ENCODE measurements at places on chromosomes 6 and 20.

DNA sequence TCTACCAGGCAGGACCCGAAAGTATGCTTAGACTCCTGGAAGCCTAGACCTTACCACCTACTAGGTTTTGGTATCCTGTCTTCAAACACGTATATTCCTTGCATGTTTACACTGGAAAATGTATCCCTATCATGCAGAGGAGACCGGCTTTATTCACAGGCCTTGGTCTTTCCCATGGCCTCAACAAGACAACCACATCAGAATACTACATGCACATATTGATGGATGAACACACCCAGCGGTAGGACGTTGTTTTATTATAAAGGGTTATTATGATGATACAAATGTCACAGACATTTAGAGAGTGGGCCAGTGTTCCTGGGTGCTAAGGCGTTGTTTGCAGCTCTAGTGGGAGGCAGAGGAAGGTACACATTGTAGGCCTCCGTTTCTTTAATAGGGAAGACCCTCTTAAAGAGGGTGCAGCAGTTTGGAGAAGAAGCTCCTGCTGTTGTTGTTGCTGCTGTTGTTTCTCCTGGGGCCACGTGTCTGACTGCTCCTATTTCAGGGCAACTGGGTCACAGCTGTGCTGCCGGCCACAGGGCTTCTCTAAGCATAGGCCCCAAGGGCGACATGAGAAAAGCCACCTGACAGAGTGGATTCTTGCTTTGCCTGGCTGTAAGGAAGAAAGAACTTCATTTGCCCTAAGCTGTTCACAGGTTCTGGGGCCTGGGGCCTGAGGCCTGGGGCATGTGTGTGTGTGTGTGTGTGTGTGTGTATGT is 98.3 kb upstream of the SASH1 start:
- no peak for DNase-seq

GRCh38 chr20:25158043-25158442 is 37.5 kb upstream of the ENTPD6 start:
- DNase-seq = no peak

- no peak for DNase-seq
These were observed 29.5 kb downstream of the KIF25 start for GRCh38 chr6:168026925-168027324.

DNA sequence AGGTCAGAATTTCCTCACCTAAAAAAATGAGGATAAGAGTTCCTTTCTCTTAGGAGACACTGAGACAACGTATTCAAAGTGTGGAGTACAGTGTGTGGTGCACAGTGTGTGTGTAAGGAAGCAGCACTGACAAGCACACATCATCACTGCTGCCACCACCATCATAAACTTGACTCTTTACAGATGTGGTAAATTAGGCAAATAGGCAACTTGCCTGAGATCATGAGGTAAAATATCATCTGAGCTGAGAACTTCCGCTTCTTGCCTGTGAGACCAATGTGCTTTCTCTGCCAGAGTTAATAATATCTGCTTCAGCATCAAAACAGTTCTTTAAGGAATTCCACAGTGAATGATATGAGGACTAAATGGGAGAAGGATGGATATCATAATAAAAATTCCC is 52.7 kb downstream of the LYRM4 start:
- DNase-seq = no peak

DNA sequence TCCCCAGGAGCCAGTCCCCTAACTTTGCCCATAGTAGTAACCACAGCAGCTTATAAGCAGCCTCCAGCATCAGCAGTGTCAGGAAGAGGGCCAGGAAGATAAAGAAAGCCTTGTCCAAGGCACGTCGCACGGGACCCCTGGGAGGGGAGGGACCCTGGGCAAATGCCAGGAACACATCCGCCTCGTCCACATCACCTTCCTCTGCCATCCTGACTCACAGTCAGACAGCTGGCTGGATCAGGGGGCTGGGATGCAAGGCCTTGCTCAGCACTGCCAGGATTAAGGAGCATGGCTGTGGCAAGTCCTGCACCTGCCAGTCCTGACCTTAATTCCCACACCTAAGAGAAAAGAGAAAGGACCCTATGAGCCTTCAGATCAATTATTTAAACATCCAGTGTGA is 11.5 kb upstream of the ZBTB22 start:
- DNase-seq = no peak

DNA sequence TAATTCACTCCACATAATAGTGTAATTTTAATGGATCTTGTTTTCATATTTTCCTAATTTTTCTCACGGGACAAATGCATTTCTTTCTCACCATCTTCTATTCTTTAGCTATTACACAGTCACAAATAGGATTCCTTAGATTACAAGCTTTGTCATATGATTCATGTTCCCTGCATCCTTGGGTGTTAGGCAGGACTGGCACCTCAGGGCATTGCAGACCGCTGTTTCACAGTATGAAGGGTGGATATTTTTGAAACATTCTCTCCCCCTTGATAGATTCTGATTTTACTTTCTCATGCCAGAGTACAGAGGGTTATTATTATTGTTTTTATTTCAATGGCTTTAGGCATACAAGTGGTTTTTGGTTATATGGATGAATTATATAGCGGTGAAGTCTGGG is 602.5 kb downstream of the PHF3 start:
- no peak for DNase-seq

GRCh38 chr20:17042122-17042521 is 184.7 kb upstream of the PCSK2 start:
- no peak for DNase-seq

- DNase-seq = no peak
These were observed 465.2 kb downstream of the PHF3 start for GRCh38 chr6:64100702-64101303.

GRCh38 chr6:132063204-132063603 is 112.0 kb upstream of the CCN2 start:
- DNase-seq = no peak

DNA sequence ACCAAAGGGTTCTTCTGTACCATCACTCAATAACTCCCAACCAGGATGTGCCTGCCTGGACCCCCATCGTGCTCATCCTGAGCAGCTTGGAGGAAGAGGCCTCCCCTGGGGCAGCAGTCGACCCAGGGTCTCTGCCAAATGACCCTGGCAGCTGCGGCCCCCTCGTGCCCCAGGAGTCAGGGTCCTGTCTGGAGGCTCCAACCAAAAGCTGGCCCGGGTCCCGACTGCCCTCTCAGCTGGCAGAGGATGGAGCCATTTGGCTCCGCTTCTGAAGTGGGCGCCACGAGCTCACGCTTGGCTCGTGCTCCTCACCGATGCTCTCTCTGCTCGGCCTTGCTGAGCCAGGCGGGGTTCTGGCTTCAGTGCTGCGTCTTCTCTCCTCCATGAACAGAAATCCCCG is 56.8 kb downstream of the TFAP2C start:
- no peak for DNase-seq

DNA sequence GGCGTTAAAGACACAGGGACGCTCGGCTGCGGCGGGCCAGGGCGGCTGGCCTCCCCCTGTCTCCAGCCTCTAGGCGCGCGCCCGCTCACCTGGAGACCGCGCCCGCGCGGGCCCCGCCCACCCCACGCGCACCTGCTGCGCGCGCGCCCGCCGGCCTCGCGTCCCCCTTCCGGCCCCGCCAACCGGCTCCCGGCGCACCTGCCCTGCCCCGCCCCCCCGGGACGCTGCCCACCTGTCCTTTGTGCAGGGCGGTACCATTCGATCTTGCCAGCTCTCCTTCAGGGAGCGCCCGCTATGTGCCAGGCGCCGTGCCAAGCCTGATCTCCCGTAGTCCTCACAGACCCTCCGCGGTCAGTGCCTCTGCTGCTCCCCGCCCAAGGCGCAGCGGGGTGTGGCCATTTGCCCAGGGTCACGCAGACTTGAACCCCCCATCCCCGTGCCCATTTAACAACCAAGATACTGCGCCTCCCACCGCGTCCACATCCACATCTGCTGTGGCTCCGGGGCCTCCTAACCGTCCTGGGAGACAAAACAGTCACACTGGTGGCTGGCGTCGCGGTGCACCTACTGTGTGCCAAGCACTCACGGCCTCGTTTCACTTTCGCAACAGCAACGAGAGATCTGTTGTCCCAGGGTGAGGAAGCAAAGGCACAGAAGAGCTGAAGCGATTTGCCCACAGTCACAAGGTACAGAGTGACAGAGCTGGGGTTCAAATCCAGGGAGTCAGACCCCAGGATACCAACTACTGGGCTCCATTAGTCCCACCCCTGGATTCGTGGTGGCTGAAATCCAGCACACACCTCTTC is 48.1 kb downstream of the NOL4L start:
- no peak for DNase-seq

DNA sequence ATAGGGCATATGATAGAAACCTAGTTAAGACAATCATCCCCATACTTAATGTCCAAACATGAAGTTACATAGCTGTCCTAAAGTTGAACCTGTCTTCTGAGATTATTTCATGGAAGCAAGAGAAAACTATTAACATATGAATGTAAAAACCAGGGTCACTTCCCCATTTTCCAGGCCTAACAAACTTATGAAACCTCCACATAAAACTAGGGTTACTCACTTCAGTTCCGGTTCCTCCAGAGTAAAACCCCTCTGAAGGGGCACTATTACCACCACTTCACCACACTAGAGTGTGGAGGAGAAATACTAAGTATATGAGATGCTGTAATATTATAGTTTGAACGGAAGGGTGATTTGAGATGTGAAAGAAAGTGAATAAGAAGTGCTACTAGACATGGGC is 14.9 kb downstream of the PRKN start:
- no peak for DNase-seq

DNA sequence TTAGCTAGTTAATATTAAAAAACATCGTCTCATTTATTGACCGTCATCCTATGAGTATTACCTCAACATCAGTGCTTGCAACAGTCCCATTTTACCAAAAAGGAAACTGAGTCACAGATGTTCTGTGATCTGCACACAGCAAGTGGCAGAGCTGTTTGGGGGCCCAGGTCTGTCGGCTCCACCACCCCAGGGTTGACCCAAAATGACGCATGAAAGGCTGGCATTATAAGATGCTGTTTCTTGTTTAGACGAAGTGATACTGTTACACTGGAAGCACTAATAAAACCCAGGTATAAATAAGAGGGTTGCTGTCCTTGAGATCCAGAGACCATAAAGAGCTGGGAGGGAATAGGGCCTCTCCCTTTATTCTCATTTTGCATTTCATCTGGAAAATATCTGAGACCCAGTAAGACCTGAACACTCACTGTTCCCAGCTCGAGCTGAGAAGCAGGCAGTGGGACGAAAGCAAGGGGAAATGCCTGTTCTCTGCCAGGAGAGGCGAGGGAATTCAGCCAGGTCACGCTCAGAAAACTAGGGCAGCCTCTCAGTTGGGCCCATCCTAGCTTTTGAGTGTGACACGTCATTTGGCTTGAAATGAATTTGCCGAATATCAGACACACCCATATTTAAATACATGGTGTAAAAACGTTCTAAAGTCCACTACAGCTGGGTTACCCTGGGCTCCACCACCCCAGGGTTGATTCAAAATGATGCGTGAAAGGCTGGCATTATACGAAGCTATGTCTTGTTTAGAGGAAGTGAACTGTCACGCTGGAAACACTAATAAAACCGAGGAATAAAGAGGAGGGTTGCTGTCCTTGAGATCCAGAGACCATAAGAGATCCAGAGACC is 1.4 kb upstream of the MICAL1 start:
- no peak for DNase-seq

DNA sequence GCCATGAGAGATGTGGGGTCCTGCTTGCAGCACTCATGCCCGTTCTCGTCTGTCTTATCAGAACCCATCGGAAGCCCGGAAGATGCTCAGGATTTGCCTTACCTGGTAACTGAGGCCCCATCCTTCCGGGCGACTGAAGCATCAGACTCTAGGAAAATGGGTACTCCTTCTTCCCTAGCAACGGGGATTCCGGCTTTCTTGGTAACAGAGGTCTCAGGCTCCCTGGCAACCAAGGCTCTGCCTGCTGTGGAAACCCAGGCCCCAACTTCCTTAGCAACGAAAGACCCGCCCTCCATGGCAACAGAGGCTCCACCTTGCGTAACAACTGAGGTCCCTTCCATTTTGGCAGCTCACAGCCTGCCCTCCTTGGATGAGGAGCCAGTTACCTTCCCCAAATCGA is 8.3 kb downstream of the PI16 start:
- DNase-seq = no peak

Data from esophagus squamous epithelium (tissue), 5 donors.